Cardiac fibroblast (primary cell): ENCODE measurements at places on chromosomes 16 and 17.
A peak's percentile ranks its signal among the peaks of the same experiment; 100 is the strongest.

- DNase-seq: no peak
Measured at GRCh38 chr17:80224683-80225082, 4.5 kb downstream of the SLC26A11 start.

DNA sequence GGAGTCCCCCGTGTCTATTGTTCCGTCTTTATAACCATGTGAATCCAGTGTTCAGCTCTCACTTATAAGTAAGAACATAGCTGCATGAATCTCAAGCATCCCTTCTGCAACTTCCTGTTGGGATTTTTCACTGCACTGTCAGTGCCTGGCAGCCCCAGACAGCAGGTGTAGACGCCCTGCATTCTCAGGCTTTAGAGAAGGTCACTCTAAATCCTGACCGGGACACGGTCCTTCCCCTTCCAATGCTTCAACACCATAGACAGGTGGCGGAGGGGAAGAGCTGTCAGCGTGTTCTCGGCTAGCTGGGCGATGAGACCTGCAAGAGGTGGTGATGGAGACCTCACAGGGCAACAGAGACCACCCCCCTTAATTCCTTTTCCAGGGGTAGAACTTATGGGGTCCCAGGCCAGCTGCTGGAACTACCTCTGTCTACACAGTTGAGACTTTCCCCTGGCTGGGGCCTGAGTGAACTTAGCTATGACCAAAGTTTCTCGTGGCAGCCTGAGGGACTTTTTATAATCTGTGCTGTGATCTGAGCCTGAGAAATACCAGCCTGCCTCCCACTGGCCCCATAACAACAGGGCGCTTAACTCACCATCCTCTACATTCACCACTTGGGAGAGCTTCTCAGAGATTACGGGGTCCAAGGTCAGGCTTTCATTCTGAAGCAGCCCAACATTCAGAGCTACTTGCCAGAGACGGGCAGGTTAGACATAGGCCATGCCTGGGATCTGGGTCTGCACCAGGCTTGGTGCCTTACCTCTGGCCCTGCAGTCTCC, 143.2 kb upstream of the TNRC6C start:
- no peak for DNase-seq

DNA sequence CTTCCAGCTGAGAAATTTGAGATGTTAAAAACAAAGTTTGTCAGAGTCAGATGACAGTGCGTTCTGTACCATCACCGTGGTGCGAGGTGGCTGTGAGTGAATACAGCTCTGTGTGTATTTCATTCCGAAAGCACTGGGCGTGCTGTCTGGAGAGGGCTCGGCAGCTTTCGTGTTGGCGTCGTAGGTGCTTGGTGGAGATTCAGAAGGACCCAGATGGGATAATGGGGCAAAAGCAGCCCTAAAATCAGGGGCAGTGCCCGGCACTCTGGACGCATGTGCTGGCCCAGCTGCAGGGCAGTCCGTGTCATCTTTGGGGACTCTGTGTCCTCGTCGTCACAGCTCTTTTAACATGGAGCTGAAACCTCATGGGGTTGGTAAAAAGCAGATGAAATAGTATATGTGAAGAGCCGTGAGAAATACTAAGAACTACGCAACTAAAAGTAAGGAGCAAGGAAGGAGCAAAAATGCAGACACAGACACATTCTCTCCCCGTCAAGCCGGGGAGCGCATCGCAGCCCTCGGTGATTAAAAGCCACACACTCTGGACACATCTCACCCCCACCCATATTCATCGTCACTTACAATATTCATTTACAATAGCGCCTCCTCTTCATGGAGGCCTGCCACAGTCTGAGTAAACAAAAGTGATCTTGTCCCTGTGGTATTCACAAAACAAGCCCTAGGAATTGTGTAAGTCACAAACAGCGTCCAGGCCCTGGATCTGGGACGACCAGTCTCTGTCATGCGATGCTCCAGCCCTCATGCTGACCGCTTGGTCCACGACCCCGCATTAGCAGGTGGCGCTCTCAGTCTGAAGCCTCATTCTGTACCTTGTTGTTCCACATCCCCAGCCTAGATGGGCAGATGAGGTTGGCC, 206.7 kb downstream of the RPTOR start:
- no peak for DNase-seq

DNA sequence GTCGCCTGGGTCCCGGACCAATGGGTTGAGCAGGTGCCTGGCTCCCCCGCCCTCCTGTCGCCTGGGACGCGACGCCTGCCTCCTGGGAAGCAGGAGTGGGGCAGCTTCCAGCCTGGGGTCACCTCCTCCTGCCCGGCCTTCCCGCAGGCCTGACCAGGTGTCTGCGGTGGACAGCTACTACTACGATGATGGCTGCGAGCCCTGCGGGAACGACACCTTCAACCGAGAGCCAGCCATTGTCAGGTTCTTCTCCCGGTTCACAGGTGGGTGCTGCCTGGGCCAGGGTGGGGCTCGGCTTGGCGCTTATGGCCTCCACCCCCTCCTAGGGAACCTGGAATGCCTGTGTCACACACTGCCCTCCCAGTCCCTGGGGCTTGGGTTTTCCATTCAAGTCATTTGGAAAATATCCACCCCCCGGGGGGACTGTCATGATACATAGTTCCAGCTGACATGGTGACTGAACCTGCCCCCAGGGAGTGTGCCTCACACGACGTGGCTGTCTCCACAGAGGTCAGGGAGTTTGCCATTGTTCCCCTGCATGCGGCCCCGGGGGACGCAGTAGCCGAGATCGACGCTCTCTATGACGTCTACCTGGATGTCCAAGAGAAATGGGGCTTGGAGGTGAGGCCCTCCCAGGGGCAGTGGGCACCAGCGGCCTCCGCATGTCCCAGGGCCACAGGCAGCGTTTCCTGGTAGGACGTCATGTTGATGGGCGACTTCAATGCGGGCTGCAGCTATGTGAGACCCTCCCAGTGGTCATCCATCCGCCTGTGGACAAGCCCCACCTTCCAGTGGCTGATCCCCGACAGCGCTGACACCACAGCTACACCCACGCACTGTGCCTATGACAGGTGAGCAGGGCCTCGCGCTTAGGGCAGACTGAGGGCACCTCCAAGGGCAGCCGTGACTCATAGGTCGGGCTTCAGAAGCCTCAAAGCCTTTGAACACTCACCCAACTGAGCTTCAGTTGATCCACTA, 2.3 kb downstream of the DNASE1 start:
- DNase-seq: no peak

DNA sequence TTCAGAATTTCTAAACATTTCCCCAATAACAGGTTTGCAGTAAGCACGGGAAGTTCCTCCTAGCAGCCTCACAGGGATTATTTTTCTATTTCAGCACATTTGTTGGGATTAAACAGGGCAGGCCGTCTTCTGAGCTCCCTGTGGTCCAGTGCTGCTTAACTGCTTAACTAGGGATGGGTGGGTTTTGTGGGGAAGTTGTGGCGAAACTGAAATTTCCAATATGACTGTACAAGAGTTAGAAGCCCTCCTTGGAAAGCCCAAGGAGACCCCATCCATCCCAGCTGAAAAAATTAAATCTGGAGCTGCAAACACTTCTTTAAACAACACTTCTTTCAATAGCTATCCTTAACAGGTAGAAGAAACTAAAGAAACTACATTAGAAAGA, 22.2 kb downstream of the FAM117A start:
- no peak for DNase-seq

- no peak for DNase-seq
Measured at GRCh38 chr17:66233023-66233753, 4.0 kb upstream of the APOH start.

DNA sequence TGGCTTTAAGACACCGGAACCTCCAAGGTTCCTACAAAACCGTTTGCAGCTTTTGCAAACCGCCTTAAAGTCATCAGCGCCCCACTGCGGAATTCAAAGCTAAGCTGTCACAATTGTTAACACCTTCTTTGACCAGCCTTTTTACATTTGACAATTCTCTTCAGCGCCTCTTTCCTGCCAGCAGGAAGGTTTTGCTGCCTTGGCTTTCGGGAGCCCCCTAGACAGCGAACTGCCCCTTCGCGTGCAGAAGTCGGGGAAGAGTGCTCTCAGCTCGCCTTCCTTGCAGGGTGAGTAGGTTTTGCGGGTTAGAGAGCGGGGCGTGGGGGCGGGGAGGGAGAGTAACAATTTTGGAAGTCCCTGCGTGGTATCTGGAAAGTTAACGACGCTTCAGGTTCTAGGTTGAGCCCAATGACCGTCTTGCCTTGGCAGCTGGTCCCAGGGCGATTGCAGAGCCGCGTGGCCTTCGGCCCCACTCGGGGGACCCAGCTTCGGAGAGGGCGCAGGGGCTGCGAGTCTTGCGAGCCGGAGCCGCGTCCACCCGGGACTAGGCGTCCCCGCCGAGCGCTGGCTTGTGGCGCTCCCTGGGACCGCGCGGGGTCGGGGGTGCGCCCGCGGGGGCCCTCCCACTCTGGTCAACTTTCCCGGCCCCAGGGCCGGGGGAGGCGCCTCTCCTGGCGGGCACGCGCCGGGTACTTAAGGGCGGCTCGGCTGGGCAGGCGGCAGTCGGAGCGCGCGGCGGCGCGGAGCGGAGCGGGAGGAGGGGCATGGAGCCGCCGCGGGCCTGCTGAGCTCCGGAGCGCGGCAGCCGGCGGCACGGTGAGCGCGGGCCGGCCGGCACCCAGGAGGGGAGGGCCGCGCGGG, at the start of gene HAS3:
HAS3 (plus strand) TSS at position 153 of the 861 bp plus-strand sequence. CDS start 3,743 bp downstream, outside the sequence.
- DNase-seq: peak; percentile 67

DNA sequence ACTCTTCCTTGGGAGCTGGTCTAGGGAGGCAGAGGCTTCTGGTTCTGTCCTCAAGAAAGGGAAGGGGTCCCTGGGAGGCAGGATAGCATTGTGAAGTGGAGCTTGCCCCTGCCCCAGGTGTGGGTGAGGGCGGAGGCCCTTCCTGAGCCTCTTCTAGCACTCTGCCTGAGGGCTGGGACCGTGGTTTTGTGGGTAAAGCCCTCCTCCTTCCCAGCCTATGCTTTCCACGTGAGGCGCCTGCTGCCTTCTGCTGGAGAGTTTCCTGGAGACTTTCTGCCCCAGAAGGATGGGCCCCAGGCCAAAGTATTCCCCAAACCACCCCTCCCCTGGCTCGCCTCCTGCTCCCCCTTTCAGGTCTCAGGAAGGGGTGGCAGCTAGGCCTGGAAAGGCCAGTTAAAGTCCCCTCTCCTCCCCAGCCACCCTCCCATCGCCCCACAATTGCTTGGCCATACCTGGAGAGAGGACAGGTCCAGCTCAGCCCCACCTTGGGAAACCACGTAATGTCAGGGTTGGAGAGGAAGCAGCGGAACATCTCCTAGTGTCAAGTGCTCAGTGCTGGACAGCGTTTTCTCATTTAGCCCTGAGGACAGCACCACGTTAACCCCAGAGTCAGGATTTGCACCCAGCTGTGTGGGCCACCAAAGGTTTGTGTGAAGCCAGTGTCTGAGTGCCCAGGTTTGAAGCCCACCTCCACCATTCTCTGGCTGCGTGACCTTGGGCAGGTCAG, 5.6 kb downstream of the SBK1 start:
- DNase-seq: no peak

DNA sequence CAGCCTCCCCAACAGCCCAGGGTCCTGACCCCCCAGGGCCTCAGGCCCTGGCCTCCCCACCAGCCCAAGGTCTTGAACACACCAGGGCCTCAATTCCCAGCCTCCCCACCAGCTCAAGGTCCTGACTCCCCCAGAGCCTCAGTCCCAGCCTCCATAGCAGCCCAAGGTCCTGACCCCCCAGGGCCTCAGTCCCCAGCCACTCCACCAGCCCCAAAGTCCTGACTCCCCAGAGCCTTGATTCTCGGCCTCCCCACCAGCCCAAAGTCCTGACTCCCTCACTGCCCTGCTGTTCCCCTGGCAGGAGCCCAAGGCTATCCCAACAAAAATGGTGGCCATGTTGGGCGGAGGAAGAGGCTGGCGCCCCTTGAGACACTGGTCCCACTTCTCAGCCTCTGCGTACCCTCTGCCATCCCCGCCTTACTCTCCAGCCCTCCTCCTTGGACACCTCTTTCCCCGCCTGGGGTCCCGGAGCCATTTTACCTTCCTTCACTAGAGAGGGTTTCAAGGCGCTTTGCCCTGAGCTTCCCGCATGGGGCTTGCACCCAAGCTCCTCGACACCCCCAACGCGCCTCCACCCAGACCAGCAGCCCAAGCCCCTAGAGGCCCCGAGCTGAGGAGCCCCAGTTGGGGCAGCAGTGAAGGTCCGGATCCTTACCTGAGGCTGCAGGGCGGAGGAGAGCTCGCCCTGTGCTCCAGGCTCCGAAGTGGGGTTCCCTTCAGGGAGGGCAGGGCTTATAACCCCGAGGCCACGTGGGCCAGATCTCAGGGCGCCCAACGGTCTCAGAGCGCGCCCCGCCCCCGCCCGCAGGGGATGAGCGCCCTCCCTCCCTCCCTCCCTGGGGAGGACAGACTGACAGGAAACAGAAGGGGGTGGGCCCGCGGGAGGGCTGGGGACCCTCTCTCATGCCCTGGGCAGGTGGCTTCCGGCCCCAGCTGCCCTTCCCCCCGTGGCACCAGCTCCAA, 3.5 kb upstream of the TSPOAP1 start:
- DNase-seq: no peak

- peak; percentile 82 for DNase-seq
Measured at GRCh38 chr16:69131839-69132423, 457 bp downstream of the CHTF8 start.

DNA sequence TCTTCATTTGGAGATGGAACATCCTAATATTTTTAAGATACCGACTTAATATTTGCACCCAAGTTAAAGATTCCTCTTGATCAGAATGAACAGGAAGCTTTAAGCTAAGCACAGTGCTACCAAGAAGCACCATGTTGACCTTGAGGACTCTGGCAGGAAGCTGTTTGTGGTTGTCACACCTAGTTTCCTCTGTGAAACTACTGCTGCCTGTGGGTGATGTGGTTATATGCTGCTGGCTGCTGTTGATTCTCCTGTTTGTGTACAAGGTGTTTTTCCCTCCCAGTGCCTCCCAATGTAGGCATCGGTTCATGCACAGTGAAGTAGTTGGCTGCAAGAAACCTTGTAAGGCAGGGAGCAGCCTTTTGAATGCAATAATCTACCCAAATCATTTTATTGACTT, 23.4 kb downstream of the RBL2 start:
- no peak for DNase-seq

GRCh38 chr16:68948230-68948910, 105.0 kb downstream of the TANGO6 start:
- peak; percentile 26 for DNase-seq

GRCh38 chr17:50834429-50835300, 721 bp upstream of the WFIKKN2 start:
- DNase-seq: peak; percentile 37

GRCh38 chr17:82840431-82840831, 609 bp upstream of the ZNF750 start:
- DNase-seq: no peak

DNA sequence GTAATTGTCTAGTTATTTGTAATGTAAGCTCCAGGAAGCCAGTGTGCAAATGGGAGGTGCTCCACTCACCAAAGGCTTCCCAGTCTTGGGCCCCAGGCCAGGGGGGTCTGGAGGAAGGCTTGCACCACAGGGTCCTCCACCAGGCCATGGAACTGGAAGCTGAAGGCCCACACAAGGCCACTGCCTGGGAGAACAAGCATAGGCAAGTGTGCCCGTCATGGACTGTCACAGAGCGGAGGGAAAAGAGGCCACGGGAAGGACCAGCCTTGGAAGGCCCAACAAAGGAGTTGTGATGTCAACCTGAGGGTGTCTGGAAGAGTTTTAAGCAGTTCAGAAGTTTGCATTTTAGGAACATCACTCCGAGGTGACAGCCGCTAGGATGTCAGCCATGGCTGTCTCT, 3.0 kb upstream of the SRRM2 start:
- no peak for DNase-seq

- DNase-seq: peak; percentile 14
Measured at GRCh38 chr16:88352261-88353200, 30.2 kb upstream of the ZNF469 start.

- DNase-seq: no peak
Measured at GRCh38 chr16:51559901-51560300, 408.8 kb upstream of the SALL1 start.

GRCh38 chr17:43574896-43575525, 28.9 kb upstream of the ETV4 start:
- no peak for DNase-seq
